ENCODE measurements at places on chromosomes 13 and 19.

GRCh38 chr19:53624771-53625545, 6.8 kb upstream of the DPRX start:
- DNase-seq: no peak

GRCh38 chr13:113110048-113110851, 4.7 kb downstream of the F7 start:
- no peak for DNase-seq

- DNase-seq: peak; percentile 57
These were observed 2.7 kb upstream of the CAPNS1 start for GRCh38 chr19:36136964-36137686.

GRCh38 chr19:55526216-55527196, 10.4 kb downstream of the SBK2 start:
- DNase-seq: peak; percentile 51

DNA sequence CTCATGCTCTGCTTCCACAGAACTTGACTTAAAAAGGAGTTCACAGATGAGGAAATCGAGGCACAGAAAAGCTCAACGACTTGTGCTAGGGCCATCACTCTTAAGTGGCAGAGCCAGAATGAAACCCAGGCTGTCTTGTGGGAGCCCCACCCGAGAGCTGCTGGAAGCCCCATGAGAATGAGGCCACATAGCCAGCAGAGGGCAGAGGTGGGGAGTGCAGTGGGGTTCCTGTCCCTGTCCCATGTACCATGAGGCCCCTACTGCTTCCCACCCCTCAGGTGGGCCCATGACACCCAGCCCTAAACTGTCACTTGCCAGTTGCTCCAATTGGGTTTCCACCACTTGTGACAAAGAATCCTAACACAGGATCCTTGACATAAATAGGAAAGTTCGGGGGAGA, 175.9 kb downstream of the IRS2 start:
- peak; percentile 16 for DNase-seq

- no peak for DNase-seq
These were observed 2859.1 kb downstream of the PCDH9 start for GRCh38 chr13:64371045-64371444.

- DNase-seq: no peak
These were observed 194.1 kb downstream of the KLF12 start for GRCh38 chr13:73940098-73940497.

GRCh38 chr13:40480012-40480914, 186.2 kb downstream of the FOXO1 start:
- DNase-seq: no peak

DNA sequence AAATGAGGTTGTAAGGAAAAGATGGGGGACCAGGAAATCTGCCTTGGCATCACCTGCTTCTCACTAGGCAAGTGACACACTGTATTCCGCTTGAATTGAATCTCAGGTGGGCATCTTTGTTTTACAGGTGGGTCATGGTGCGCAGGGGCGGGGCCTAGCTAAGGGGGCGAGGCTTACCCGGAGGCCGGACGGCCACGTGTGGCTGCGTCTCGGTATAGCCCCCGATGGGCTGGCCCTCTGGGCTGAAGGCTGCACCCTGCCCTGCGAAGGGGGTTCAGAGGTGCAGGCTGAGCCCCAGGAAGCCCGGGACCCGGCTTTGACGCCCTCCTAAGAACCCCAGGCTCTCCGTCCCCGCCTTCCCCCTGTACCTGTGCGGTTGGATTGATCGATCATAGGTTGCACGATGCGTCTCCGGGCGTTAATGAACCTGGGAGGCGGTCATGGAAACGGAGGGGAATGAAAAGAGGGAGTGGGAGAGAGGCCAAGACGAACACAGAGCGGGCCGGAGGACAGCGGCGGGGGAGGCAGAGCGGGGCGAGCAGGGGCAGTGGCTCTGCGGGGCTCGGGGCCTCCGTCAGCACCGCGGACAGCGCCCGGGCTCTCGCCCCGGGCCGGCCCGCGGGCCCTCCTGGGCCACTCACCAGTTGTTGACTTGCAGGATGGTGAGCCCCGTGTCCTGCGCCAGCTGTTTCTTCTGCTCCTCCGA, 12.5 kb downstream of the MEIS3 start:
- no peak for DNase-seq

DNA sequence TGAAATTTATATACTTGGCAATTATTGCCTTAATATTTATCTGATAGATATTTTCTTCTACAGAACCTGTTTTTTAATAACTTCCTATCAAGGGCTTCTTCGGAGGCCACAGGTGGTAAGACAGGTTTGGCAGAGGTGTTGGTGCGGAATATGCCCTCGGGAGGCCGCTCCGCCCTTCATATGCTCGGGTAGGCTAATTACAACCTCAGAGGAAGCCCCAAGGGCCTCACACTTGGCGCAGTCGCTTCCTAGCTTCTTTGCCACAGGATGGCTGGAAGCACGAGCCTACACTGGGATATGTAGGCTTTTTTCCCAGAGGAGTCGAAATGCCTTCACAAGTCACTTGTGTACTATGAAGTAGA, 68.8 kb downstream of the LMO7 start:
- peak; percentile 67 for DNase-seq

DNA sequence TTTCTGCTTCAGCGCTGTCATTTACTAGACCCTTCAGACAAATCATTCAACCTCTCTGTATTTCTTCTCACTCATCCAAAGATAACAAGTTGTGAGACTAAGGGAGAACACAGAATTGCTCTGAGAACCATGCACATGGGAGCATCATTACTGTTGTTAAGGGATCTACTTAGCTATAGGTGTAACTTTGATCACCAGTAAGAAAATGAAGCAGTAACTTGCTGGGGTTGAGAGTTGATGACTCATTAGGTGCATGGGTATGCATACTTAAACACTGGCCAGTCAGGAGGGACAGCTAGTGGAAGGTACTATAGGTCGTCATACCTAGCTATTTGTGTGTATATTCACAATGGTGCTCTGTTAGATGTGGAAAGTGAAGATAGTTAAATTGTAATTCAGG, 61.5 kb downstream of the B3GLCT start:
- no peak for DNase-seq

GRCh38 chr13:111558700-111559088, 238.3 kb downstream of the TEX29 start:
- DNase-seq: no peak

DNA sequence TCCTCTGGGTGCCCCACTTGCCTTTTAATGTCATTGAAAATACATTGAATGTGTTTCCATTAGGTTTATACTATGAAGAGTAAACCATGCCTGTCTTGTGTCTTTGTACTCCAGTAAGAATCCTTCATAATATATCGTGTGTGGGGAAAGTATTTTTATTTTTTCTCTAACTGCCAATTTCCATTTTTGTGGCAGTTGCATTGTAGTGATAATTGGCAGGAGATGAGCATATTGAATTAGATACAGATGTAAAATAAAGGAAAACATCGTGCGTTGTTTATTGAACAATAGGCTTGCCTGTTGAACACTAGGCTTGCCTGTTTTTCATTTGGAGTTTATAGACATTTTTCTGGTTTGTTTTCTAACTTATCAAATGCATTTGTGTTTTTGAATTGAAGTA, 218.8 kb downstream of the NBEA start:
- no peak for DNase-seq

- DNase-seq: no peak
These were observed 10.6 kb downstream of the CAPN12 start for GRCh38 chr19:38733493-38734175.

GRCh38 chr13:65508338-65508737, 1721.8 kb downstream of the PCDH9 start:
- DNase-seq: no peak

DNA sequence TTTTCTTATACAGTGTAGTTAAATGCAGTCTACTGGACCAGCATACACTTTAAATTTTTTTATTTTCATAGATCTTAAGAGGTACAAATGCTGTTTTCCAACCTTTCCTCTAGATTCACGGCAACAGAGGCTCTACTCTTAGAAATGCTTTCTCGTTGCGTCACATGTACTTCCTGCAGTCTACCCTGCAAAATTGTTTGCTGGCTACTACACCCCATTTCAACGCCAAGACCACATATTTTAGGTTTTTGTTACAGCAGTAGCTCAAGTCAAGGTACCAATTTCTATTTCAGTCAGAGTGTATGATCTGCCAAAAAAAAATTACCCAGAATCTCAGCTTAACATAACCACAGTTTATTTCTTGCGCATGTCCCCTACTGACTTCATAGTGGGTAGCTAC, 94.1 kb downstream of the TNFSF13B start:
- no peak for DNase-seq

DNA sequence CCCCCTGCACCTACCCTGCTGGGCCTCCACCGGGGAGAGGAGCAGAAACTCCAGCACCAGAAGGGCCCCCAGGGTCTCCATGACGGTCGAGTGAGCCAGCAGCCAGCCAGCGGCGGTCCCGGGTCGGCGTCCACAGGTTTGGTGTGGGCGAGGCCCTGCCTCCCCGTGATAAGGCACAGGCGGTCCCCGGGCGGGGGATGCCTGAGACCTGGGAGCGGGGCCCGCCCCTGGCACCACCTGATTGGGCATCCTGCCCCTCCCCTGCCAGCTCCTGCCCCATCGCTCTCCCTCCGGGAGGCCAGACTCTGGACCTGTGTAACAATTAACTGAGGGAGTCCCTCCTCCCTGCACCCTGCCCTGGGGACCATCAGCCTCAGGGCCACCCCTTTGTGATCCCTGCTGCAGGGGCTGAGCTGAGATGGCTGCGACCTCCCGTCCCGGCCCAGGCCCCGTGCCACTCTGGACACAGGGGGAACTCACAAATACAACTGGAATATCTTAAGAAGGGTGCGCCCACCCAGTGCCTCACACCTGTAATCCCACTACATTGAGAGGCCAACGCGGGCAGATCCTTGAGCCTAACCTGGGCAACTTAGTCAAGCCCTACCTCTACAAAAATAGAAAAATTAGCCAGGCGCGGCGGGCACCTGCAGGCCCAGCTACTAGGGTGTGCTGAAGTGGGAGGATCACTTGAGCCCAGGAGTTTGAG, at the start of gene SMIM24:
SMIM24 (minus strand) TSS at position 143 of the 709 bp plus-strand sequence; CDS start at position 81, 62 bp downstream.
- no peak for DNase-seq

DNA sequence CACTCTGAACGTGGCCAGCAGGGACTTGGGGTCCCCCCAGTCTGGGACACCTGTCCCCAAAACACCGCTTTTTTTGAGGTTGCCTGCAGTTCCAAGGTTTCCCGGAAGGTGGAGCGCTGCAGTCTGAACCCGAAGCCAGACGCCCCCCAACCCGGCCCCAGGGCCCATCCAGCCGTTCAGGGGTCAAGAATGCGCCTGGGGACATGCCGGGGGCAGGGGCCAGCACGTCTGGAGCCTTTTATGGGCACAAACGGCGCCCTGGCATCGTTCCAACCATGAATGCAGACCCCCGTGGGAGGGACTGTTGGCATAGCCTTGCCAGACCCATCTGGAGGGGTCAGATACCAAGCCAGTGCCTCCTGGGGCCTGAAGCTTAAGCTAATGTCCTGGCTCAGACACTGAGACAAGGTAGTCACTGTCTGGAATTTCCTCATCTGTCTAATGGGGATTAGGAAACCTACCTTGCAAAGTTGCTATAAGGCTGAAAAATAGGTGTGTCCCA, 6.9 kb downstream of the S1PR5 start:
- DNase-seq: no peak

- DNase-seq: no peak
These were observed 2.0 kb upstream of the USF2 start for GRCh38 chr19:35266520-35267352.

- no peak for DNase-seq
These were observed 163.4 kb upstream of the TSC22D1 start for GRCh38 chr13:44739539-44739938.

GRCh38 chr19:54245936-54246335, 3.3 kb upstream of the LILRA6 start:
- no peak for DNase-seq

DNA sequence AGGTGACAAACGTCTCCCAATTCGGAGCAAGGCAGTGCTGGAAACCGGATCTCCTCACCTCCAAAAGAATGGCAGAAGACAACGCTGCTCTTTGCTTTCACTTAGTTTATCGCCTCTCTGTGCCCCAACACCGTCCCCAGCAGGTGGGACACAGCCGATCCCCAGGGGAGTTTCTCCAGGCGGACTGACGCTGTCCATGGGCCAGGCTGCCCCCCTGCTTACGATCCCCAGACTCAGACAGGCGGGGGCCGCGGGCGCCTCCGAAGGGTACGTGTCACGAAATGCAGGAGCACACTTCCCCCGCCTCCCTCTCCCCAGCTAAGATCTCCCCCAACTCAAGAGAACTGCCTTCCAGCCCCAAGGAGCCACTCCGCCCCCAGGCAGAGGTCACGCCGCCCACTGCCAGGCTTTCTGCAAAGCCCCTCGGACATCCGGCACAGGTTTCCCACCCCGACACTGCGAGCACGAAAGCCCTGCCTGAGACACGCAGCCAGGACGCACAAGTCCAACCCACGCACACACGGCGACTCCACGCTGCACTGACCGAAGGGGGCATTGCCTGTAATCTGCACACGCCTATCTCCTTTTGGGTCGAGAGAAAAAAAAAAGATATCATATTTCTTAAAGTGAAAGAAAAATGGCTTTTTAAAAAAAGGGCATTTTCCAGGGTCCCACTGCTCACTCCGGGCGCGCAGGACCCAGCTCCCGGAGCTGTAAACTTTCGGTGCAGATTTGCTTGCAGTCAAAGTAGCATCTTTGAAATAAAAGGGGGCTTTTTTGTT, 2.0 kb downstream of the SPRY2 start:
- DNase-seq: no peak

DNA sequence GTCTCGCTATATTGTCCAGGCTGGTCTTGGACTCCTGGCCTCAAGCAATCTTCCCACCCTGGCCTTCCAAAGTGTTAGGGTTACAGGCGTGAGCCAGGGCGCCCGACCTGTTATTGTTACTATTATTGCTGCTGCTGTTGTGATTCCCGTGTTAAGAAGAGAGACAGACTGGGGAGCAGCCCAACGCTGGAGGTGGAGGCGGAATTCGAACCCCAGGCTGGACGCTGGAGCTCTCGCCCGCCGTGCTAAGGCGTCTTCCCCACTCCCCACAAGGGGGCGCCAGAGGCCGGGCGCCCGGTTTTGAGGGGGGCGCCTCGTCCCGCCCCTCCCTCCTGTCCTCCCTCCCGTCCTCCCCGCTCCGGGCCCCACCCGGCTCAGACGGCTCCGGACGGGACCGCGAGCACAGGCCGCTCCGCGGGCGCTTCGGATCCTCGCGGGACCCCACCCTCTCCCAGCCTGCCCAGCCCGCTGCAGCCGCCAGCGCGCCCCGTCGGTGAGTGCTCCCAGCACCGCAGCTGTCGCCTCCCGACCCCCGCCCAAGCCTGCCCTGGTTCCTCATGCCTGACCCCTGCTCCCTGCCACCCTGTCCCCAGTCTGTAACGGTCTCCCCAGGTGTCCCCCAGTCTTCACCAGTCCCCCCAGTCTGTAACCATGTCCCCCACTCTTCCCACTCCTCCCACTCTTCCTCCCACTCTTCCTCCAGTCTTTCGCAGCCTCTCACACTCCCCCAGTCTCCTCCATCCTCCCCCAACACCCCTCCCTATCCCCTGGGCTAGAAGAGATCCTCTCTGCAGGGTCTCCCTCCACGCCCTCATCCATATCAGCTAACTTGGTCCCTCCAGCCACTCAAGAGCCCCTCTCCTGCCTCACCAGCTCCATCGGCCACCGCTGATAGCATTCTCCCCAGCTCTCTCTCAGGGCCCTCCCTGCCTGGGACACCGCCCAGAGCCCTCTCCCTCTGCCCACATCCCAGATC, at the start of gene EHD2:
EHD2 (plus strand) TSS at position 377 of the 976 bp plus-strand sequence. CDS start 3,191 bp downstream, outside the sequence.
- no peak for DNase-seq

All from NCI-H460 (cell line).